HS-5 (cell line): ENCODE measurements at places on chromosomes 2 and 18.
A peak's percentile ranks its signal among the peaks of the same experiment; 100 is the strongest.

GRCh38 chr2:202204855-202205254 is 33.5 kb downstream of the SUMO1 start:
- no peak for DNase-seq

- DNase-seq: no peak
These were observed 46.4 kb upstream of the STK39 start for GRCh38 chr2:168293766-168294165.

DNA sequence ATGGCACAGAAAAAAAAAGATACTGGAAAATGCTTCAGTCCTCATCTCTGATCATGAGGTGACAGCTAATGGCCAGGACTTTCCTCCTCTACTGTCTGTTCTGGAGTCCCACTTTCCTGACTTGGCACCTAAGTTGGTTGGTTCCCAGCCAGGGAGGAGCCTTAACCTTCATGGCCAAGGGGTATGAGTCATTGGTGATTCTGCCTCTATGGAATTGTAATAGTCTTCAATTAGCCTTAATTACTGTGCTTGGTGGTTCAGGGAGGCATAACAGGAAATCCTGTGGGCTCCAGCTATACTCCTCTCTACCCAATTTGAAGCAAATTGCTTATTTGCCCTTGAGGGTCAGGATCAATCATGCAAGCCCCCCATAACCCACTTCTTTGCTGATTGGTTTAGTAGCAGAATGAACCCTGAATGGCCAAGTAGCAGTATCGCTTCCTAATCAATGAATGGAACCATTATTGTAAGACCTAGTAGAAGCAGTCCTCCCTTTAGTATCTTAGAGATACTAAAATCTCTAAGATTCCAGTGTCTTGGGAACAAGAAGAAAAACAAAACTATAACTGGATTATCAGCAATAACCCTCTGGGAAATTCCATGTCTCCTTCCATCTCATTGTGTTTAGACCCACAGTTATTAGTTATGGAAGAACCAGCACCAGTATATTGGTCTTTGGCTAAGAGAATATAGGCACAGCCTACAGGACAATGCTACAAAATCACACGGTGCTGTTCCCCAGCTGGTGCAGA is 109.0 kb downstream of the COL6A3 start:
- DNase-seq: peak; percentile 93

GRCh38 chr2:1824202-1824905 is 80.0 kb upstream of the PXDN start:
- no peak for DNase-seq

DNA sequence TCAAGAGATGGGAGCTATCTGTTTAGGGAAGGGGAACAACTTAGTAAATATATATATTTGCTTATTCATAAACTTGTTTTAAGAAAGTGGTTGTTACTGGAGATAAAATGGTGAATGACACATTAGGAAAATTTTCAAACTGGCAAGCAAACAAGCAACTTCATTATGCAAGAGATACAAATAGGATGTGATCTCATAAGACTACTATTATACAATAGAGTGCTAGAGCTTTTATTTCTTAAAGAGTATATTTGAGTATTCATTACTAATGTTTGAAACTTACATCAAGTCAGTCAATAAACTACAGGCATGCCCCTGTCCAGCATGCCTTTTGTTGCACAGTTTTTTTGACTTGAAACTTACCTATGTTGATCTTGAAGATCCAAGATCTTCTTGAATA is 355.2 kb upstream of the KCNJ3 start:
- peak; percentile 30 for DNase-seq
